ENCODE measurements at places on chromosomes 1 and 21.

DNA sequence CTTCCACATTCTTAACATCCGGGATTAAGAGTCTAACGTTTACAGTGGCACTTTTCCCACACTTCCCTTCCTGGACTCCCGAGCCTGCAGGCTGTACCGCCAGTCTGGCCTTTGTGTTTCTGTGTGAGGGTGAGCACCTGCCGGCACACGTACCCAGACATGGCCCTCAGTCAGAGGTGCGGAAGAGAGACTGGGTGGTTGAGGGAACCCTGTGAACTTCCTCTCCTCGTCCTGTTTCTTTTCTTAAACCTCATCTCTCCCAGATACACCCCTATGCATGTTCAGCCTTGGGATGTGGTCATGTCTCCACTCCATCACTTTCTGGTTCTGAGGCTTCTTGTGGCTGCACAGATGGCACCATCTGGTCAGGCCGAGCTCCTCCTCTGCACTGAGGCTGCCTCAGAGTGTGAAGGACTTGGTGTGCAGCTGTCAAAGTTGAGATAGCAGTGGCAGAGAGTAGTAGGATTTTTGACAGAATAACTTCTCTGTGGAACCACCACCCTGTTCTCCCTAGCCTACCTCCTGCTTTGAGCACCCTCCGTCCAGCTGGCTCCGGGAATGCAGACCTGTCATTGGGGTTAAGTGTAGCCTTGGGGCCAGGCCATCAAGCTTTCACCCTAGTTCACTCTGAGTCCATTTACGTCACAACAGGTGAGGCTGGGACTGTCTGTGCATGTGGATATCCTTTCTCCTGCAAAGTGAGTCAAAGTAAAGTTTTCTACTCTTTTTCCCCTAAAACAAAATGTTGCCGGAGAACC, 31.4 kb downstream of the VASH2 start:
- DNase-seq: no peak

- DNase-seq: no peak
These were observed 200.6 kb downstream of the PRDM2 start for GRCh38 chr1:13900583-13900982.

- DNase-seq: no peak
These were observed 144.8 kb downstream of the ST6GALNAC5 start for GRCh38 chr1:77012066-77012465.

DNA sequence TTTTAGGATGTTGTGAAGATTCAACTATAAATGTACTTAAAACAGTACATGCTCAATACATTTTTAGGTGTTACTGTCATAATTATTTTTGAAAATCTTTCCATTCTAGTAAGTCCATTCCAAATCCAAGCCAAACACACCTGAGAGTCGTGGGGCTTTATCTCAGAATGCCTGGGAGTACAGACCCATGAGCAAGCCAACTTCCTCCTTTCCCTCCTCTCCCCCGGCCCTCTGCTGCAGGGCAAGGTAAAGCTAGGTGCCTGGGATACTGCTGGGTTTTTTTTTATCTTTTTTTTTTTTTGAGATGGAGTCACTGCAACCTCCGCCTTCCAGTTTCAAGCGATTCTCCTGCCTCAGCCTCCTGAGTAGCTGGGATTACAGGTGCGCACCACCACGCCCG, 16.5 kb downstream of the TMEM51 start:
- no peak for DNase-seq

GRCh38 chr1:202210385-202210784, 16.8 kb downstream of the LGR6 start:
- DNase-seq: peak; percentile 42

DNA sequence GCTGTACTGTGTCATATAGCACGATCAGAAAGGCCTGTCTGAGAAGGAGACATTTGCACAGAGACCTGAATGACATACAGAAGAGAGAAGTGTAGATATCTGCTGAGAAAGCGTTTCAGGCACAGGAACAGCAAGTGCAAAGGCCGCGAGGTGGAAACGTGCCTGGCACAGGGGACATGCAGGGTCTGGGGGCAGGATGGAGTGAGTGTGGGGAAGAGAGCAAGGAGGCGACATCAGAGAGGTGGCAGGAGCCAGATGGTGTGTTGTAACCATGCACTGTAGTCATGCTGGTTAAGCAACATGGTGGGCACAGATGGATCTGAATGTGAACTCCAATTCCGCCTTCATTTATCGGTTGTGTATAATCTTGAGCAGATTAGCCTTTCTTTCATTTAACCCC, 13.0 kb downstream of the KRTCAP2 start:
- no peak for DNase-seq

DNA sequence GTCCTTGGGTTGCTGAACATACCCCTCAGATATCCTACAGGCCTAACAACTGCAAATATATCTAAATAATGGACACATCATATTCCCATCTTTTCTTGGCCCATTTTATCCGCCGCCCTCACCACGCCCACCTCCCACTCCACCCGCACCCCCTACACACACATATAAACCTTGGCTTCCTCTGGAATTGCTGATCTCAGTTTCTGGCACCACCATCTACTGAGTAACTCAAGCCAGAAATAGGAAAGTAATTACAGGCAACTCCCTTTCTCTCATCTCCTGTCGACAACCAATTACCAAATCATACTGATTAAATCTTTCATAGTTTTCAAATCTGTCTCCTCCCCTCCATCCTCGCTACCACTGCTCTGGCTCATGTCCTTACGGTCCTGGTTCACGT, 4.7 kb downstream of the RGS8 start:
- no peak for DNase-seq

All from AG08395 (cell line).